ENCODE measurements at places on chromosomes 16 and 17. TPM values are rescaled to one million over a fixed set of nuclear protein-coding genes. Genes with fewer than 3 reads are reported as not detected.
A peak's percentile ranks its signal among the peaks of the same experiment; 100 is the strongest.

- DNase-seq, result no peak
Observed at GRCh38 chr16:83623892-83624291, 183.9 kb upstream of the HSBP1 start.

SHBG gene
- 6.1 TPM for total RNA-seq

MYH8 gene
- not detected for total RNA-seq

IRX5 gene
- total RNA-seq, result 20.6 TPM

POLR3K gene
- 2.2 TPM for total RNA-seq

FN3K gene
- 0.11 TPM for total RNA-seq

TBC1D3I gene
- total RNA-seq, result not detected

DNA sequence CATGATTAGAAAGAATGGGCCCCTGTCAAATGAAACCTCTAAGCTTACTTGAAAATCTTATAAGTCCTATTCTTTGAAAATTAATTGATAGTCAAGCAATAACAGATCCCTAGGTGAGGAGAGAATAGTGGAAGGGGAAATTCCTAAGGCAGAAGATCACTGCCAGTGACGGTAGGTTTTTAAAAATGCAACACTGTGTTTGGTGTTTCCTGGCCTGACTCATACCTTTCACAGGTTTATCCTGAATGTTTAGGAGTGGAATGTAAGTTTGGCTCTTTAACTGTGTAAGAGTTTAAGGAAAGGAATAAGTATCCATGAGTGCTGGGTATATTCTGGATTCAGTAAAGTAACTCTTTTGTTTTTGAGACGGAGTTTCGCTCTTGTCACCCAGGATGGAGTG is 23.8 kb downstream of the HAPSTR1 start:
- peak; percentile 59 for DNase-seq

CD300LG gene
- total RNA-seq, result not detected

GUCY2D gene
- 0.22 TPM for total RNA-seq

DNA sequence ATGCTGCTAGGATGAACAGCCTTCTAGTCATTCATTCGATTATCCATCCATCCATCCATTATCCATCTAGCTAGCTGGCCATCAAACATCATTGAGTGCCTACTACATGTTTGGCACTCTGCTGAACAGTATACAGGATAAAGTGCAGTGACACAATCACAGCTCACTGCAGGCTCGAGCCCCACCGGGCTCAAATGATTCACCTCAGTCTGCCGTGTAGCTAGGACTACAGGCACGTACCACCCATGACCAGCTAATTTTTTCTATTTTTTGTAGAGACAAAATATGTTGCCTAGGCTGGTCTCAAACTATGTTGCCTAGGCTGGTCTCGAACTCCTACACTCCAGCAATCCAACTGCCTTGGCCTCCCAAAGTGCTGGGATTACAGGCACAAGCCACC is 50.0 kb downstream of the SSH2 start:
- DNase-seq, result peak; percentile 43

EVI2B gene
- total RNA-seq, result not detected

- DNase-seq, result no peak
Observed at GRCh38 chr17:29667969-29668368, 45.3 kb upstream of the CORO6 start.

GRCh38 chr16:64180136-64180900 is 941.5 kb downstream of the CDH11 start:
- DNase-seq, result no peak

MYH11 gene
- not detected for total RNA-seq

DNA sequence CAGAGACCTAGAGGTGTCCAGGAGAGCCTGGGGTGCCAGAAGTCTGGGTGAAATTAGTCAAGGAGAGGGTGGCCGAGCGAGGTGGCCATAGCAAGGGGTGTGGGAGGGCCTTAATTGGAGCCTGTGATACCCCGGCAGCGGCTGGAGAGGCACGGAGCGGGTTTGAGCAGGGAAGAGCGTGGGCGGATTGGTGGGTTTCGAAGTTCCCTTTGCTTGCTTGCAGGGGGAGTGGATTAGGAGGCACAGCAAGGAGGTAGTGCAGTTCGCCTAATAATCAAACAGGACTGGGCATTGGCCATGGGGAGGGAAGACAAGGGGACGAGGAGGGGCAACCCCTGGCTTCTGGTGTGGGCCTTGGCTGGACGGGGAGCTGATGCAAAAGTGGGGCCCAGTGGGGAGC is 5.4 kb upstream of the FAM83G start:
- DNase-seq, result no peak

DNA sequence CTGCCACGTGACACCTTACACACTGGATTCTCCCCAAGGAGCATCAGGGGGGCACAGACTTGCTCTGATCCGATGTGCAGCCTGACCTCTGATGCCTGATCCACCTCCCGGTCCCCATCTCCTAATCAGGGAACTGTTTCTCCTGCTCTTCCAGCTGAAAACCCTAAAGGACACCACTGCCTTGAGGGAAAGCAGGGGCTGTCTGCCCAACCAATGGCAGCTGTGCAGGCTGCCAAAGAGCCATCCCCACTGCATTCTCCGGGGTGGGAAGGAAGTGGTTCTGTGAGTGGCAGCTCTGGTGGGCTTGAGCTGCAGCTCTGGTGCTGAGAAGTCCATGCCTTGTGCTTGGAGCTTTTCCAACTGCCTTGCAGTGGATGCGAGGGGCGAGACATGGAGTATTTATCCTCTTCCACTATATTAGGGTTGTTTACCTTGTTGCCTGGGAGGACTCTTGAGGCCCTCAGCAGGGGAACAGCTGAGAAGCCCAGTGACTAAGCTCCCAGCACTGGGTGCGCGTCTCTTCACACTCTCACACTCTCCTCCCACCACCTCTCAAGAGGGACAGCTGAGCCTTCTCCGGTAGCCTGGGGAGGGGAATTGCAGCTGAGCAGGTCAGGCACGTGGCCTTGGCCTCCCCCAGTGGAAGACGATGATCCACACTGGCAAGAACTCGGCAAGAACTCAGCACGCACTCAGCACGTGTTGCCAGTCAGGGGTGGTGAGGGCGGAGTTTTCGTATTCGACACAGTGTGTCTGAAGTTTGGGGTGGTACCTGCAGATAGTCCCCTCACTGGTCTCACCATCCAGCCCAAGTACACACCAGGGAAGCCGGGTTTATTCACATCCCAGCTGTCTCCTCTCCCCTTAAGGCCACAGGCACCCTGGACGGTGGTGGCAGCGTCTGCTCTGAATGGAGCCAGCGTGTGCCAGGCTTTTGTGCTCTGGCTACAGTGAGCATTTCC is 21.1 kb upstream of the SPATA32 start:
- peak; percentile 49 for DNase-seq

PIRT gene
- total RNA-seq, result not detected

DNA sequence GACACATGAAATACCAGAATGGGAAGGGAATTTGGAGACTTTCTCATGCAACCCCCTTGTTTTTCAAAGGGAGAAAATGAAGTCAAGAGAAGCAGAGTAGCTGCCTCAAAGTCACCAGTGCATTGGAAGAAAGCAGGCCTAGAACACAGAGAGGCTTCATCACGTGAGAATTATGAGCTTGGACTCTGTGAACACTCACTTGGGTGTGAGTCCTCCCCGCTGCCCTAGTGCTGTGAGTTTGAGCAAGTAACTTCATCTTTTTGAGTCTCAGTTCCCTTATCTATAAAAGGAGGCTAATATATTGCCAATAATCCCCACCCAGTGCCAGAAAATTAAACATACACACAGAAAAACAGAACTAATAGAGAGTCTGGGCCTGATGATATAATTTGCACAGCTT is 315.8 kb downstream of the XYLT1 start:
- DNase-seq, result no peak

- peak; percentile 43 for DNase-seq
Observed at GRCh38 chr17:12667299-12667958, 1.7 kb downstream of the MYOCD start.

DNA sequence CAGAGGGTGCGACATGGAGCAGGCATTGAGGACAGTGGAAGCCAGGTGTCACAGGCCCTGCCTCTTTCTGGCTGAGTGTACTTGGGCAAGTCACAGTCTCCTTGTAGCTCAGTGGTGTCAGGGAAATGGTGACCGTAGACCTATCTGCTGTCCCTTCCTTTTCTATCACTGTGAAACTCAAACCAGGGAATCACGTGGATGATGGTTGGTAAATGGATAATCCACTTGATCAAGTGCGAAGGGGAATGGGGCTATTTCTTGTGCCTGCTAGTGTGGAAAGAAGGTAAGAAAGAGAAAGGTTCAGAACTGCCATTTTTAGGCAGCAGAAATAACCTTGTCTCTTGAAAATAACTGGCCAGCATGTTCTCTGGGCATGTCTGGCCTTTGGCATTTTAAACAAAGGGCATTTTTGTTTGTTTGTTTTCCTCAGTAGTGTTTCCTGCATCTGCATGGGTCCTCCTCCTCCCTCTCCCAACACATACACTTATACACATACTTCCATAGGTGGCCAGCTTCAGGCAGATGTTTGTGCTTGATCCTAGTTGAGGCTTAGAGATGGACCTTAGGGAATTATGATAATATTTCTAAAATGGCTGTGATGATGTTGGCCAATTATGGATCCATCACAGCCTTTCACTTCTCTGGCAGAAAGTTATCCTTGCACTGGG is 7.1 kb downstream of the TBX4 start:
- no peak for DNase-seq

LRRC36 gene
- total RNA-seq, result not detected

LRRC37B gene
- total RNA-seq, result 5.1 TPM

EVPL gene
- total RNA-seq, result not detected

GRCh38 chr16:86034421-86034919 is 135.5 kb downstream of the IRF8 start:
- no peak for DNase-seq

DNA sequence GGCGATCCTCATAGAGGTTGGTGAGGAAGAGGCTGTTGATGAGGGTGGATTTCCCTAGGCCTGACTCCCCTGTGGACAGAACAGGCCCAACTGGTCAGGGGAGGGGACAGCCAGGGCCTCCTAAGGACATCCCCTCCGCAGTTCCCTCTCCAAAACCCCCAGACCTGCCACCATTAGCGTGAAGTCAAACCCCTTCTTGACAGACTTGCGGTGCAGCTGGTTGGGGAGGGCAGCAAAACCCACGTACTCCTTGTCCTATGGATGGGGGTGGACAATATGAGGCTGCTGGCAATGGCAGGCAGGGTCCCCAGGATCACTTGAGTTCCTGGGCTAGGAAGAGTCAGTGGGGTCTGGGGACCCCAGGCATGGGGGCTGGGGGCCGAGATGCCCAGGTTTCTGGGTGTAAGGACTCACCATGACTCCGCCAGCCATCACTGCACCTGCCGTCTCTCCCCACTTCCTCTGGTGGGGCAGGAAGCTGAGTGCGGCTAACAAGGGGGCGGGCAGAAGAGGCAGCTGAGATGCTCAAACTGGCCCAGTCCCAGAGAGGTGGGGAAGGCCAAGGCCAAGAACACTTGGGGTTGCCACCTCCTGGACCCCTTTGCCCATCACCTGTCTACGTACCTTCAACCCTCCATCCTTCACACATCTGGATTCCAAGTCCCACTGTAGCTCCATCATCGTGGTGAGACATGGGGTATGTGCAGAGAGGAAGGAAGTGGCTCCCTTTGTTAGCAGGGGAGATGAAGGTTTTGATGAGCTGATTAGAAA is at the start of gene SEPTIN1:
SEPTIN1 (minus strand) TSS at position 451 of the 771 bp plus-strand sequence; CDS start at position 432, 19 bp downstream.
- no peak for DNase-seq

DNA sequence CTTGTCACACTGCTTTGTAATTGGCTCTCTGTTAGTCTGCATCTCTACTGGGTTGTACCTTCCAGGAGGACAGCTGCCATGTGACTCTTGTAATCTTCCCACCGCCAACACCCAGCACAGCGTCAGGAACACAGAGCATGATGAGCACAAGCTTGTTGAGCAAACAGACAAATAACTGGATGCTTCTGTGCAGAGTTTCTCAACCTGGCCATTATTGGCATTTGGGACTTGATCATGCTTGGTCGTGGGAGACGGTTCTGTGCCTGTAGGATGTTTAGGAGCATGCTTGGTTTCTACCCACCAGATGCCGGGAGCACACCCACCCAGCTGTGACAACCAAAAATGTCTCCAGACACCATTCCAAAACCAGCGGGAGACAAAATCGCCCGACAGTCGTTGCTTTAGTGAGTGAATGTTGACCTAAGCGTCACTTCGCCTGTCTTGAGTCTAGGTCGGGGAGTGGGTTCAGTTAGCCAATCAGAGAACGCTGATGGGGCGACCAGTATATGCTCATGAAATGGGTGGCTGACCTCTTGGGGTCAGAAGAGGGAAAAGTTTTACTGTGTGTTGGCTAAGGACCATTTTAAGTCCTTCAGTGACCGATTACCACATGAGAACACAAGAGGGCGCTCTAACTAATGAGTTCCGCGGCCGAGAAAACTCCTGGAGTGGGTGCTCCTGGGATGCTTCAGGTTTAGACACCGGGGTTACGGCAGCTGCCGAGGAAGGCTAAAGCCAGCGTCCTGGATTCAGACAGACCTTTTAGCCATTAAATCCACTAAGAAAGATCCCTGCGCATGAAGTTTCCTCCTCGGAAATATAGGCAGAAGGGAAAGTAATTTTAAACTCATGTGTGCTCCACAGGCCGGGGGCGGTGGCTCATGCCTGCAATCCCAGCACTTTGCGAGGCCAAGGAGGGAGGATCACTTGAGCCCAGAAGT is 57.8 kb upstream of the TEX2 start:
- DNase-seq, result peak; percentile 87
